Dermis blood vessel endothelial cell (primary cell): ENCODE measurements at places on chromosomes 1 and 21.

DNA sequence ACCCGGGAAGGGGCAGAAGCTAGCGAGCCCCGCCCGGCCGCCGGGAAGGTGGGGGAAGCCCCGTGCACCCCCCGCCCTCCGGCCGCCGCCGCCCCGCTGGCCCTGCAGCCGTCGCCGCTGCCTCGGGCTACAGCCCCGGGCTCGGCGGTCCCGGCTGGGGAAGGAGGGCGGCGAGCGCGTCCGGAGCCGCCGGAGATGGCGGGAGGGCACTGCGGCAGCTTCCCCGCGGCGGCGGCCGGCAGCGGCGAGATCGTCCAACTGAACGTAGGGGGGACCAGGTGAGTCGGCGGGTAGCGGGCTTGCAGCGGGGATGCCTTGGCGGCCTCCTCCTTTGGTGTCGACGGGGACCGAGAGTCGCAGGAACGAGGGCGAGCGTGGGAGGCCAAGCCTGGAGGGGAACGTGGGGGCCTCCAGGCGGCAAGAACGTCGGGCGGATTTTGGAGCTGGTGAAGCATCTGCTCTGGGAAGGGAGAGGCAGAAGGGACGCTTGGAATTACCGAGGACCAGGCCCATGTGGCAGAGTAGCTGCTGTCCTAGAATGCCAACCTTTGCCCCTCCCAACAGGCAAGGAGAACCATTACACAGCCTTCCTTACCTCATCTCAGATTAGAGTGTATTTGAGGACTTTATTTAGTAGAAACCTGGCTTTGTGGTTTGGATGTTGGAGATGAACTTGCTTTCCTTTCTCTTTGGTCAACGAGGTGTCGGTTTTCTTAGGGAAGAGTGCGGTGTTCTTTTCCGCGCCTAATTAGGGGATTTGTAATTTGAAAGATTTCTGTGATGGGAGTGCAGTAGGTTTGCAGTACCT lies 591 bp downstream of the KCTD3 start:
- peak; percentile 58 for DNase-seq

GRCh38 chr1:229710746-229711145 lies 84.7 kb downstream of the URB2 start:
- no peak for DNase-seq

DNA sequence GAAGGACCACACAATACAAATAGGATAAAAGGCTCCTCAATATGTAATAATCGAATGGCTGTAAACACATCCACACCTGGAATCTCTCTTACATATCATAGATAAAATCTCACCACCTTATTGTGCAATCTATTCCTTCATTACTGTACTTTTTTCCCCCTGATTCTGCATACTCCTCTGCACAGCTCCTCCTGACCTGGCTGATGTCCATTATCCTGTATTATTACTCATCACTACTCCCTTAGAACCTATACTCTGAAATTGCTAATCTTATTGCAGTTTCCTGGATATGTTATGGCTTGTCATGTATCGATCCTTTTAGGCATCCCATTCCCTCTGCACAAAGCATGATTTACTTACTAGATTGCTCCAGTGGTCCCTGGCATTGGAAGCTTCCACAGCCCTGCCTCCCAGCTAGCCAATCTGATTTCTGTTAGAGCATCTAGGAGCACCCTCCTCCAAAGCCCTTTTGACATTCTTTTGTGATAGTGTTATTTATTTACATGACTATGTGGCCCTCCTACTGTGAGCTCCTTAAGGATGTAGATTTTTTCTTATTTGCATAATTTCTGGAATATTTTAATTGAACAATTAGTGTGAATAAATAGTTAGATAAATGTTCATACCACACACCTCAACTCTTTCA lies 24.2 kb upstream of the PHGDH start:
- DNase-seq: no peak

GRCh38 chr1:176736015-176736414 lies 273.0 kb downstream of the PAPPA2 start:
- DNase-seq: no peak

DNA sequence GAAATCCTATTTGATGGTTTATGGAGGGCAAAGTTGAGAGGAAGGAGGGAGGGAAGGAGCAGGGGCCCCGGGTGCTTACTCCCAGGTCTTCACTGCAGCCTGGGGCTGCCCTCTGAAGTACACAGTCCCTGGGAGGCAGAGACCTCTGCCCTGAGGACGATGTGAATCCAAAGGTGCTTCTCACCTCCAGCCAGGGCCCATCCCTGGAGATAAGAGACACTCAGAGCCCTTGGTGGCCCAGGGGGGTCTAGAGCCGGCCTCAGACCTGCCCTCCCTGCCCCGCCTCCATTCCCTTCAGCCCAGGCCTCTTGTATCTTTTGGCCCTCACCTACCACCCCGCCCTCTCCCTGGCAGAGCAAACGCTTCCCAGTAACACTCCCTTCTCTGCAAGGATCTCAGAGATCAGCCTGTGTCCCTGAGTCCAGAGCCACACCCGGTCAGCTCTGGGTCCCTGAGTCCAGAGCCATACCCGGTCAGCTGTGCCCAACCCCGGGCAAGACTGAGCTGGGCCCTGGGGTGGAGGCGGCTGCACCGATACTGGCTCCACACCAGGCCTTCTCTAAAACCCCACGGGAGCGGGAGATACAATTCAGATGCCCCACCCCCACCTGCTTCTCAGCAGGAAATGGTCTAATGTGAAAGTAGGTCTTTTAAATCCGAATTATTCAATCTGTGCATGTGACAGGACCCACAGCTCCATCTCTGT lies 3.6 kb upstream of the GNB1 start:
- DNase-seq: no peak

- no peak for DNase-seq
Observed at GRCh38 chr1:208071435-208072031, 160.6 kb upstream of the CD34 start.
